GM20000 (cell line): ENCODE measurements at places on chromosomes 2 and 18.

DNA sequence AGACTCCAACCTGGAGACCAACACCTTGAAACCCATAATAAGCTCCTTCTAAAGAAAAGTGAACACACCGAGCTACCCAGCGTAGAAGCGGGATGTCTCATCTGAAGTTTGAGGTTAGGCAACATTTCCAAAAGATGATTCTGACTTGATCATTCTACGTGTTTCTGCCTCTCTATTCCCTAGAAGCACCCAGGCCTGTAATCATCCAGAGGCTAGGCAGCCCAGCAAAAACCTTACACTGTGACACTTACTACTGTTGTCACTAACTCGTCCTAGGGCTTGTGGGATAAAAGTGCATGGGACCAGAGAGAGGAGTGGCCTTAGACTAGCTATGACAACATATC lies 1.4 kb downstream of the ZBTB14 start:
- DNase-seq = no peak

GRCh38 chr2:127208313-127208712 lies 11.8 kb downstream of the CYP27C1 start:
- no peak for DNase-seq

GRCh38 chr2:209579230-209579749 lies 155.4 kb downstream of the MAP2 start:
- no peak for DNase-seq

GRCh38 chr2:46803911-46804670 lies 111.5 kb downstream of the MCFD2 start:
- no peak for DNase-seq

DNA sequence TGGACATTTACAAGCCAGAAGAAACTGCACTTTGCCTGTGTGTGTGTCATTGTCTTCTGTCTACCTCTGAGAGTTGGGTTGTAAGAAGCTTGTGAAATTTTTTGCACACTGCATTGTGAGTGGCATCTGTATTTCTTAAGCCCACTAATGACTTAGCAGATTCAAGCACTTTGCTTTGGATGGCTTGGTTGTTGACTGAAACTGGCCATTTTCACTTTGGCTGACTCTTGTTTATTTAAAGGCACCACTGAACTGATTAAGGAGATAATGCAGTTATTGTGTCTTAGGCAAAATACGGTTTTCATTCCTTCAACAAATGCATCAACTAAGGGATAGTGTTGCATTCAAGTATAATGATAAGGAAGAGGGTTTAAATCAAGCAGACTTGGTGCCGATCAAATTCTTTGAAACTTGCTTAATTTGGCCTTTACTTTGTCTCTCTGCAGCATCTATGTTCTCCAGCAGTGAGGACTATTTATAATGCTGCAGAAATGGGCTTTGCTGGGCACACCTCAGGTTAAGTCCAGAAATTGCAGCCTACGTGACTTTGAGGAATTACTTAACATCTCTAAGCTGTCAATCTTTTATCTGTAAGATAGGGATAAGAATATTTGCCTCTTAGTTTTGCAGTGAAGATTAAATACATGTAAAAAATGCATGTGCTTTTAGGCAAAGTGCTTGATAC lies 142.0 kb downstream of the CCDC85A start:
- no peak for DNase-seq

DNA sequence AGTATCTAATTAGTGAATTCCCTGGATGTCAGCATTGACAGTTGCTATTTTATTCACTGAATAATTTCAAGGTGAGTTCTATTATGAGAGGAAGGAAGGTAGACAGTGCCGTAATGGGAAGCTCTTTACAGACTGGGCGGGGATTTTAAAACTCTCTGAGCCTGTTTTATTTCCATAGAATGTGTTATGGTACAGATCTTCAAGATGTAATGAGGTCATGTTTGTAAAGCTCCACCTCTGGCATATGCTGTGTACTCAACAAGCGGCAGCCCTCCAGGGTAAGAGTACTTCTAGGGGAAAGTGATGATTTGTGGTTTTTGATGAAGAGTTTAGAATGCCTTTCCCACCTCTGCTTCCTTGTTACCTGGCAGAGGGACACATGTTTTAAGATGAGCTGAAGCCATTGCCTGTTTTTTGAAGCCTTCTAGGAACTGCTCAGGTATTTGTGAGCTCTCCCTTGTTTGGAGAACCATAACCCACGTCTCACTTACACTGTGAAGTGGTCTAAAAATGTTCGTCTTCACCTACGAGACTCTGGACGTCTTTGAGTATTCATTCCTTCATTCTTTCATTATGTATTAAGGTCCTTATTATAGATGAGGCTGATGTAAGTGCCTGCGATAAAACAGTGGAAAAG lies 251.2 kb downstream of the PTGR3 start:
- no peak for DNase-seq

GRCh38 chr2:127413782-127414637 lies 4.2 kb upstream of the PROC start:
- DNase-seq = no peak

DNA sequence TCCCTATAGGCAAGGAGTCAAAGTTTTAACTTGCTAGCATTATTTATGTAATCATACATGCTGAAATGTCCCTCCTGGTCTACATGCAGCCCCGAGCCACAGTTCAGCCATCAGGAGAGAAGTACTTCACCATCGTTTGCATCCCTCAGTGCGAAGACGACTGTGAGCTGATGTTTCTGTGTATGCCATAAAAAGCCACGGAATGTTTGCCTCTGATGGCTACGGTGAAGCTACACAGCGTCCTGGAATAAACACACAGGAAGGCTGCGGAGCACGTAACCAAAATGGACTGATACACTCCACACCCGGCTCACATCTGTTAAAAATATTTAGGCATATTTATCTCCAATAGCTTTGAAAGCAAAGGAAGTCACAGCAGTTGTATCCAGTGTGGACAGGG lies 4.3 kb upstream of the SALL3 start:
- DNase-seq = no peak

- no peak for DNase-seq
Measured at GRCh38 chr2:171999161-171999560, 592 bp upstream of the METAP1D start.

DNA sequence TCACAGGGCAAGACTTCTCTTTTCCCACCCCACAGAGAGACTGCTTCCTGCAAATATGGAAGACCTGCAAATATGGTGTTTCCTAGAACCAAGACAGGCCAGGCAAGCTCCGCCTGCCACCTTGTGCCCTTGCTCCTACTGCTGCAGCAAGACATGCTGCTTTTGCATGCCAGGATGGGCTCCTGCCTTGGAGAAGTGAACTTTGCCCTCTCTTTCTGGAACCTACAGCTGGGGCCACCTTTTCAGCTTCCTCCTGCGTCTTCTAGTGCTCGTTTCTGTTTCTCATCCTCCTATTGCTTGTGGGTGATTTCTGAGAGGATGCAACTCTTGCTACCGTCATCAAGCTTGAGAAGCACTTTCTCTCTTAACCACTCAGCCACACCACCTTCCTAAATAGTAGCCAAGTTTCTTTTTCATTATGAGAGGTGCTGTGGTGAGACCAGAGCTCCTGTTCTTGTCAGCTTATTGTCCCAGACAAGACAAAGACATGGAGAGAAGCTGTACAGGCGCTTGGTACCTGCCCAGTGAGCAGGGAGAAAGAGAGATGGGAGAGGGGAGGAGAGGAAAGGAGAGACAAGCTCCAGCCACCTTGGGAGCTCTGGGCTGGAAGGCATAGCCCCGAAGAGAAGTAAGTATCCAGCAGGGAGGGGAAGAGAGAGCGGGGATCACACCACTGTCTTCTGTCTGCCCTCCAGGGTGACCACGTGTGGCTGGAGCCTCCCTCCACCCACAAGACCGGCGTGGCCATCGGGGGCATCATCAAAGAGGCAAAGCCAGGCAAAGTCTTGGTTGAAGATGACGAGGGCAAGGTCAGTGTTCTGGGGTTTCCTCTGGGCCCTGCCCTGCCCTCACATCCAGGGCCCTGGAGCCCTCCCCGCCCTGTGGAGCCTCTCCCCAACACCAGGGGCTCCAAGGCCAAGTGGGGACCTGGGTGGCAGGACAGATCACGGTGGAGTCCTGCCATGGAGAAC lies 28.3 kb downstream of the MYO7B start:
- peak; percentile 89 for DNase-seq

GRCh38 chr2:21800356-21800755 lies 676.6 kb downstream of the TDRD15 start:
- no peak for DNase-seq

GRCh38 chr2:45070113-45070652 lies 60.9 kb upstream of the SIX2 start:
- DNase-seq = no peak

DNA sequence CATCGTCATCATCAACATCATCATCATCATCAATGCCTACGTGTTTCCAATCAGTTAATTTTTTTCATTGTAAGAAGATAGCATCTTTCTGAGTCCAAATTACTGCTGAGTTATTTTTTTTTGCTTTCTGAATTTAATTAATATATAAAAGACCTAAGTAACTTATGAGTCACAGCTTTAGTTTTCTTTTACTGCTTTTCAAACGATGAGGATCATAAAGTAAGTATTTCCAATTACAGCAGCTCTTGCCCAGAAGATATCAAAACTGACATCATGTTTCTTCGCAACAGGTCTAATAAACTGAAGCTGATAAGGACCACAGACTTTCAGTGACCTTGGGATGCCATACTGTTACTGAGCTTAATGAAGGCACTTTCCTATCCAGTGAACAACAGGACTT lies 442.2 kb downstream of the DSEL start:
- DNase-seq = no peak

DNA sequence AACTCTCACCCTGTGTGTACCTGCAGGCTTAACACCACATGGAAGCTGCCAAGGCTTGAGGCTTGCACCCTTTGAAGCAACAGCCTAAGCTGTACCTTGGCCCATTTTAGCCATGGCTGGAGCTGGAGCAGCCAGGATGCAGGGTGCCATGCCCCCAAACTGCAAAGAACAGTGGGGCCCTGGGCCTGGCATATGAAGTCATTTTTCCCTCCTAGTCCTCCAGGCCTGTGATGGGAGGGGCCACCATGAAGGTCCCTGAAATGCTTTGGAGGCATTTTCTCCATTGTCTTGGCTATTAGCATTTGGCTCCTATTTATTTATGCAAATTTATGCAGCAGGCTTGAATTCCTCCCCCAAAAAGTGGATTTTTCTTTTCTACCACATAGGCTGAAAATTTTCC lies 238.4 kb downstream of the CDCA7 start:
- DNase-seq = no peak

GRCh38 chr18:45538444-45538843 lies 76.8 kb upstream of the SLC14A2 start:
- DNase-seq = no peak

- DNase-seq = no peak
Measured at GRCh38 chr2:27903649-27904404, 13.3 kb downstream of the BABAM2 start.

DNA sequence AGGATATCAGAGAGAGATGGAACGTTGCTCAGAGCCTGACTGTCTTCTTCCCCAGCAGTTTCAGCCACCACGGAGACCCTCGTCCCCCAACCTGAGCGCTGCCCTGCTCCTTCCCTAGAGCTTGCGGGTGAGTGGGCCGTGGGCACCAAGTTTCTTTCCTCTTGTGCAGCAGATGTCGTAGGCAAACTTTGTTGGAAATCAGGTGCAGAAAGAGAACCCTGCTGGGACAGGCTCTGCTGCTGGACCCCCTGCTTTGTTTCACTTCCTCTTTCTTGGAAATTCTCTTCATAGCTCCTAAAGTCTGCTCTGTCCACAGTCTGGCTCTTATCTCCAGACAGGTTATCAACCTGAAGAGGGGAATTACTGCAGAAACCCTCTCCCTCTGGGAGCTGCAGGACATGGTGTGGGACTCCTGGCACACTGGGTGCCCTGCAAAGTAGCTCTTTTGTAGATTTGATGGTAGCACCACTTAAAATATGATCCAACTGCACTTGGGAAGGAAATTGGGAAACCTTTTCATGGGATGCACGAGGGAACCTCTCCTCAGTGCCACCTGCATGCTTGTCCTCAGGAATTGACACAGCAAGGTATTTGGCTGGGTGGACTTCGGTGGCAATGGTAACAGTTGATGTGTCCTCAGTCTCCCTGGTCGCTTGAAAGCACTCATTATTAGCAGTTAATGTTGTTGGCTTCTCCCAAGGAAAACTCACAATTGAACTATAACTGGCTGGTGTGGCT lies 92.2 kb downstream of the ALPK2 start:
- DNase-seq = no peak

GRCh38 chr18:61459896-61460648 lies 126.8 kb downstream of the CDH20 start:
- DNase-seq = no peak
